ENCODE measurements at places on chromosomes 4 and X.

GRCh38 chr4:188439641-188440311, 300.5 kb downstream of the TRIML1 start:
- no peak for DNase-seq

DNA sequence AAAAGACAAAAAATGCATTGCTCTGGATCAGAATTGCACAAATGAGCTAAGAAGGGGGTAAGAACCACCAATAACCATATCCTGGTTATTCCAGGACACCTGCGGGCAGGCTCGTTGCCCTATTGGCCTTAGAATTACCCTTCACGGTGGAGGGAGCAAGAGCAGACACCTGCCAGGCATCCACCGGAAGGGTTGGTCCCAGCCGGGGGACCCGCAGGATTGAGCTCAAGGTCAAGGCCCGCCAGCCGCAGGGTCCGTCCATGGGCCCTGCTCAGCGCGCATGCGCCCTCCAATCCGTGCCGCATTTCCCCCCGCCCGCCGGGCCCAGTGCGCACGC, 575 bp downstream of the SLC25A6 start:
- DNase-seq, result no peak

GRCh38 chr4:169998981-169999380, 27.2 kb downstream of the MFAP3L start:
- DNase-seq, result no peak

DNA sequence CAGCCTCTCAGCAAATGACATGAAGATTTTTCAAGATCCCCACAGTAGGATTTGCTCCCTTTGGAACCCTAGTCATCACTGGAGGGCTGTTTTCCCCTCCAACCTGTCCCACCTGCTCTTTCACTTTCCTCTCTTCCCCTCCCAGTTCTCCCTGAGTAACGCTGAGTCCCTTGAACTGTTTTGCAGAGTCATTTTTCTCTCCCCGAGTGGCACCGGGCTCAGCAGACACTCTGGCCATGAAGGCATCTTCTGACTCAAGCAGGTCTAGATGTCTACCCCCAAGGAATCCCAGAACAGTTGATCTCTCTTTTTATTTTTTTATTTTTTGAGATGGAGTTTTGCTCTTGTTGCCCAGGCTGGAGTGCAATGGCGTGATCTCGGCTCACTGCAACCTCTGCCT, 52.2 kb downstream of the HTRA3 start:
- DNase-seq, result no peak

DNA sequence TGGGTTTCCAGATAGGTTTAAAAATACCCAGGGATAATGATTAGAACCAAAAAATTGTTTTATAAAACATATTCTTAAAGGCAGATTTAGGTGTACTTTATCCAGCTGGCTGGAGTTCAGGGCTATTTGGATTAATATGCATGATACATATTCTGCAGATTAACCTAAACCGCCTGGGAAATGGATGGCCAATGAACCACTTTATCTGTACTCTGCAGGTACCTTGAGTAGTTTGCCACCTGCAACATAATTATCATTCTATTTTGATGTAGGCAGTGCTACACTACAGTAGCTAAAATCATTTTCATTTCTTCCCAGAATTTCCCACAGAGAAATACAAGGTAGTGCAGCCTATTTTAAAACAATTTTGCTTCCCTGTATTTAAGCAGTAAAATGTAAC, 683.2 kb upstream of the GNPDA2 start:
- no peak for DNase-seq

- no peak for DNase-seq
These were observed 49.1 kb upstream of the GAB1 start for GRCh38 chr4:143287572-143287923.

DNA sequence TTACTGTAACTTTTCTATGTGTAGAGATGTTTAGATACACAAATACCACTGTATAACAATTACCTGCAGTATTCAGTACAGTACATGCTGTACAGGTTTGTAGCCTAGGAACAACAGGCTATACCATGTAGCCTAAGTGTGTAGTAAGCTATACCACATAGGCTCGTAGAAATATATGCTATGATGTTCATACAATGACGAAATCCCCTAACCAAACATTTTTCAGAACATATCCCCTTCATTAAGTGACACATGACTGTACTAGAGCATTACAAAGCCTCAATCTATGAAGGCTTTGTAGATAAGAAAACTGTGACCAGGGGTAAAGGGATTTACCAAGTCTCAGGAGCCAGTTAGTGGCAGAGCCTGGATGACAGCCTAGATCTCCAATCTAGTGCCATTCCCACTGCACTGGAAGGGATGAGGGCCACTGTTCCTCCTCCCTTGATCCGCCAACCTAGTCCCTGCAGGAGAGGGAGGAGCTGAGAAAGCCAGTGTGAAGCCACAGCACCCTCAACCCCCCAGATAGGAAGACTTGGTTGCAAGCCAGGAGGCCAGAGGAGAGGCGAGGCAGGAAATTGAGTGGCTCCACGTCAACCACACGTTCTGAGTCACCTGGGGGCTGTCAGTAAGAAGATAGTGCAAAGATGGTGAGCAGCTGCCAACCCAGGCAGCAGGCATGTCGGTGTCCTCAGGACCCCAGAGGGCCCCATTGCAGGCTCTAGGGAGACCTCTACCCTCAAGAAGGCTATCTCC, 227.7 kb downstream of the BCOR start:
- peak; percentile 22 for DNase-seq

DNA sequence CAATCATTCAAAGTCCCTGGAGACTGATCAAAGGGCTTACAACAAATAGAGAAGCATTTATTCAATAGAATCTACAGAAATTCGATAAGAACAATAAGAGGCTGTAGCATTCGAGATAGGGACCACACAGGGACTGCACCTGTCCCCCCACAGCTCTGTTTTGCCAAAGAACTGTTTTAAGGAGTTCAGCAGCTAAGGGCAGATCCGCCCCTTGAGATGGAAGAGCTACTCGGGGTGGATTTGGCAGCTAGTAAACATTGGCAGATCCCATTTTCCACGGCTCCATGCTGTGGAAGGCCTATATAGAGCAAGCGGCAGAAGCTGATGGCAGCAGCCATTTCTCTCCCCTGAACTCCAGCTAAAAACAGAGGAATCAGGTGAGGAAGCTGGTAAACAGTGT, 75.7 kb downstream of the GPR82 start:
- DNase-seq, result no peak

DNA sequence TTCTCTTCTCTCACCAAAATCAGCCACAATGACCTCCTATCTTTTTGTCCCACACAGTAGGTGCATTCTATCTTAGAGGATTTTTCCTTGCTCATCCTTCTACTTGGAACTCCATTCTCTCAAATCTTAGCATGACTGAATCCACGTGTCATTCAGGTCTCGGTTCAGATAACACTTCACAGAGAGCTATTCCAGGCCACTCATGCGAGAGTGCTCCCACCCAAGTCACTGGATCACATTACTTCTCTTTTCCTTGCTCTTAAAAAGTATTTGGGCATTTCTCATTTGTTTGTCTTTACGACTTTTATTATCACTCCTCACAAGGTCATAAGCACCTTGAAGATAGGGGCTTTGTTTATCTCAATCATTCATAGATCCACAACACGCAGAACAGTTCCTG, 647.5 kb upstream of the TENM3 start:
- DNase-seq, result no peak

DNA sequence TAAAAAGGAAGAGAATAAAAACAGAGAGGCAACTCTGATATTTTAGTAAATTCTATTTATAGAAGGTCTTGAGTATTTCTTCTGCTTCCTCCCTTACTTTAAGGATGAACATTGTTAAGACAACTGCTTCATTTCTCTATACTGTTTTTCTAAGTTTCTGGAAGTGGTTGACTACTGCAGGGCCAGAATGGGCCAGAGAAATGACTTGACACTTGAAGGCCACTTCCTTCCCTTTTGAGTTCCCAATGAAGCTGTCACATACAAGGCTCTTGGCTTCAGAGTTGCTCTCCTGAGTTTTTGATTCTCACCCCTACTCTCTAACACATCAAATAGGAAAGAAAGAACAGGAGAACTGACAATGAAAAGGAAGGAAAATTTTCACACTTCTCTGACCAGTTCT, 37.6 kb downstream of the PKD2 start:
- no peak for DNase-seq

- DNase-seq, result no peak
These were observed 2.1 kb upstream of the KDR start for GRCh38 chr4:55127521-55127920.

- DNase-seq, result no peak
These were observed 1070.1 kb downstream of the STPG2 start for GRCh38 chr4:97073194-97073593.

- no peak for DNase-seq
These were observed 134.7 kb downstream of the F11 start for GRCh38 chr4:186400676-186401075.

Measured in ACHN (cell line).